ENCODE measurements at places on chromosomes 2 and 18.

- DNase-seq, result no peak
Measured at GRCh38 chr2:216833061-216833460, 26.8 kb downstream of the TNP1 start.

- DNase-seq, result no peak
Measured at GRCh38 chr2:21915201-21915600, 791.4 kb downstream of the TDRD15 start.

DNA sequence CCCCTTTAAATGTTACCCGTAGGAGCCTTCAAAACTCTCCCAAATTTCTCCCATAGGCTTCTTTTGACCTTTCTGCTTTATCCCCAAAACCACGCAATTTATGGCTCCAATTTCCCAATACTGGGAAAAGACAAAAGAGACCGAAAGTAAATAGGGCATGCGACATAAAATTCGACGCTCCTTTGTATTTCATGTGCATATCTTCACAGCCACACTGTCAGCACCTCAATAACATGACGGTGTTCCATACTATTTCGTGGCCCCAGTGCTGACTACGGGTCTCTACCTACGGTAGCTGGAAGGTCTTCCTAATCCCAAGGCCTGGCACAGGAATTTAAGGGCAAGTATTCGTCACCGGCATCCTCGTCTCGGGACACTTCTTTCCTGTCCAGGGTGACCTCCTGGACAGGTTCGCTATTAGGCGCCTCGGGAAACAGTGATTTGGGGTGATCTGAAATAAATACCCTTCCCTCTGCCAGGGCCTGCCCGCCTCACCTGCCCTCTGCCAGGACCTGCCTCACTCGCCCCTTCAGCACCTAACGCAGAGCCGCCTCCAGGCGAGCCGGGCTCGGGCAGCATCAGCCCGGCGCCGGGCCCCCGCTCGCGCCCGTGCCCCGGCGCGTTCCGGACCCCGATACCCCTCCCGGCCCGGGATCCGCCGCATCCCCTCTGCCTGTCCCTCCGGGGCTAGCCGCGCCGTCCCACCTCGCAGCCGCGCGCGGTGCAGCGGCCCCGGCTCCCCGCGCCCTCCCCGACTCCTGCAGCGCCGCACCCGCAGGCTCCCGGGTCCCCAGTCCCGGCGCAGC is 680 bp downstream of the DTNB start:
- peak; percentile 68 for DNase-seq

DNA sequence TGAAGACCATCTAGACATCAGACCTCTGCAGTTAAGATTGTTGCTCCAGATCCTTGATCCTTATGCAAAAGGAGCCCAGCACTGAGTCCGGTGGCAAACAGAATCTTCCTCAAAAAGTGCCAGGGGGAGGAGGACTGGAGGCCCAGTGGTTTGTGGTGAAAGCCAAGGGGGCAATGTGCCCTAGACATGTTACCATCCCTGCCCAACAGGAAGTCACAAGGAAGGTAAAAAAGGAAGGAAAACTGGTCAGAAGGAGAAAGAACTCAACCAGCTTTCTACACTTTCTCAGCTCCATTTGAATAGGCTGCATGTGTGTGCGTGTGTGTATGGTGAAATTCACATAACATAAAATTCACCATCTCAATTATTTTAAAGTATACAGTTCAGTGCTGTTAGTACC is 25.0 kb upstream of the KDM3A start:
- DNase-seq, result no peak

DNA sequence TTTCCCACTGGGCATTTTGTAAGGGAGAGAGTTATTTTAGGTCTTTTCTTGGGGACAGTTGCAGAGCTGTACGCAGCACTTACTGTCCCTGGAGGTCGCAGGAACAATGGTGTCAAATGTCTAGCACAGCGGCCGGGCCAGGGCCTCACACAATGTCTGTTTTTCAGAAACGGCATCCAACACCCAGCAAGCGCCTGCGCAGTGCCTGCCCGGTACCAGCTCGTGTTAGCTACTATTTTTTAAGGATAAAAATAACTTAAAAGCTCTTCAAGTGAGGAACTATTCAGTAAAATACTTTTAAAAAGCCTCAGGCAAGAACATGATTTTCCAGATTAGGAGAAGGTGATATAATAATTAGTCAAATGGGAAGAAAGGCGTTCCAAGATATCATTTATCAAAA is 90.0 kb downstream of the MBP start:
- DNase-seq, result no peak

DNA sequence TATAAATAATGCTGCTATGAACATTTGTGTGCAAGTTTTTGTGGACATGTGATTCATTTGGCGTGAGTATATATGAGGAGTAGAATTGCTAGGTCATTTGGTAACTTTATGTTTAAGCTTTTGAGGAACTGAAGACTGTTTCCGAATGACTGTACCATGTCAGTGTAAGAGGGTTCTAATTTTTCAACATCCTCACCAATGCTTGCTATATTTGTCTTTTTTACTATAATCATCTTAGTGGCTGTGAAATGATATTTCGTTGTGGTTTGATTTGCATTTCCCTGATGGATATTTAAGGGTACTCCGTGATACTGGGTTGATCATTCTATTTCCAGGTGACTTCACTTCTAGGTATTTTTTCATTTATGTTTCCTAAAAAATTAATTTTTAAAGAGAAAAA is 241.1 kb downstream of the BCL2 start:
- no peak for DNase-seq

DNA sequence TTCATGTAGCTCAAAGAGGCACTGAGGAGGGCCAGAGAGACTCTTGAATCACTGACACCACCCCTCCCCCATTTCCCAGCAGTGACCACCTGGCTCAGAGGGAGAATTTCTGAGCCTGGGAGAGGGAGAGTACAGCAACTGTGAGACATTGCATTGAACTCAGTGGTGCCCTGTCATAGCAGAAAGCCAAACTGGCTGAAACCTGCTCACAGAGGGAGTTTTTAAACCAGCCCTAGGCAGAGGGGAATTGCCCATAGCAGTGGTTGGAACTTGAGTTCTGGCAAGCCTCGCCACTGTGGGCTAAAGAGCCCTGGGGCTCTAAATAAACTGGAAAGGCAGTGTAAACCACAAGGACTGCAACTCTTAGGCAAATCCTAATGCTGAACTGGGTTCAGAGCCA is 243.1 kb downstream of the ADCYAP1 start:
- DNase-seq, result no peak

GRCh38 chr2:200677721-200678532 is 92.1 kb downstream of the AOX1 start:
- no peak for DNase-seq

DNA sequence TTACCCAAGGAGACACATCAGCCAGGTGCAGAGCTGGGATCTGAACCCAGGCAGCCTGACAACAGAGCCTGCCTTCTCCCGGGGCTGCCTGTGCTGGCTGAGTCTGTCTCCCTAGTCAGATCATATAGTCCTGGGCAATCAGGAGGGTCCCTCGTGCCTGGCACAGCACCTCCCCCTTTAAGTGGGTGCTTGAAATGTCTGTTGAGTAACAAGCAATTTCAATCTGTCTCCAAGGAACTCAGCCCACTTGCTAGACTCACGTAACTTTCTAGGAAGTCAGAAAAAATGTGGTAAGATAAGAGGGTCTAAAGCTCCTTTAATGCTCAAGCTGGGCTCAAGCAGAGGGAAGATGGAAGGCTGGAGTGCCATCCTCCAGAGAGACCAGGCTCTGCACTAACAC is 51.9 kb downstream of the REEP1 start:
- no peak for DNase-seq

GRCh38 chr2:10923008-10923375 is 11.3 kb downstream of the KCNF1 start:
- no peak for DNase-seq

- no peak for DNase-seq
Measured at GRCh38 chr2:238796223-238796885, 51.5 kb upstream of the TWIST2 start.

DNA sequence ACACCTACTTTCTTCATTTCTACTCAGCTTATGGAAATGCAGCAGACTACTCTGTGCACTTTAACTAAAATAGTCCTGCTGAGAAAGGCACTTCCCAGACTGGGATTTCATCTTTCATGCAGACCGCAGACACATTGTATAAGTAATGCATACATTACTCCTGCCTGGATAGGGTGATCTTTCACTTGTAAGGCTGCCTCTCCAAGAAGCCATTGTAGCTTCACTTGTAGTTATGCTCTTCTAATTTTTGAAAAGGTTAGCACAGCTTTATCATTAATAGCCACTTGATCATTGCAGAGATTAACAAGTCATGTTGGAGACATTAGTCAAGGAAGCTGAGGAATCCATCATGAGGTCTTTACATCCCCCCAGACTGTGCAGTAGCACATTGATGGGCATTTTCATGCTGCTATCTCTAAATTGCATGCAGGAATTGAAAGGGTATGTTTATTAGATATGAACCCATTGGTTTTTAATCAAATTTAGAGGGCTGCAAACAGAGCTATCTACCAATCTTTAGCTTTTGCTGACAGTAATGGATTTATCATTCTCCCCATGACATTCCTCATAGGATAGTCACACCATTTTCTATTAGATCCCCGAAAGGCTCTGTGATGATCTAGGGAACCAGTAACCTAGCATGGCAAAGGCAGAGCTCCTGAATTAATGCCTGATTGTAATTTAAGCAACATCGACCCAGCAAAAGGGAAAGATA is 1074.7 kb upstream of the NXPH2 start:
- no peak for DNase-seq

DNA sequence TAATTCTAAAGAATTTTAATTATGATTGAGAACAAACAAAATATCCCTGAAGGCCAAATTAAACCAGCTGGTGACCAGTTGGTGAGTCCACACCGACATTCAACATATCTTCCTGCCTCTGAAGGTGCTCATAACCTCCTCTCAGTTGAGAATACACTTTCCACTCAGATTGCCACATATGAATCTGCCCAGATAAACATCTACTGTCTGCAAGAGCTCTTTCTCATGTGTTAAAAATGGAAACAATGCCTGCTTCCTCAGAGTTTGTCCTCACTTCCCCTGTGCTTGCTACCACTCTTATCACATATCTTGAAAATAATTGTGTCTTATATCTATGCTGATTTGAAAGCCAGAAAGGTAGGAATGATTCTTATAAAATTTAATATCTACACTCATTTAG is 177.7 kb upstream of the GULP1 start:
- no peak for DNase-seq

GRCh38 chr2:173858291-173858731 is 106.9 kb downstream of the SP3 start:
- DNase-seq, result no peak

- DNase-seq, result no peak
Measured at GRCh38 chr2:232658217-232658785, 24.9 kb downstream of the EFHD1 start.

DNA sequence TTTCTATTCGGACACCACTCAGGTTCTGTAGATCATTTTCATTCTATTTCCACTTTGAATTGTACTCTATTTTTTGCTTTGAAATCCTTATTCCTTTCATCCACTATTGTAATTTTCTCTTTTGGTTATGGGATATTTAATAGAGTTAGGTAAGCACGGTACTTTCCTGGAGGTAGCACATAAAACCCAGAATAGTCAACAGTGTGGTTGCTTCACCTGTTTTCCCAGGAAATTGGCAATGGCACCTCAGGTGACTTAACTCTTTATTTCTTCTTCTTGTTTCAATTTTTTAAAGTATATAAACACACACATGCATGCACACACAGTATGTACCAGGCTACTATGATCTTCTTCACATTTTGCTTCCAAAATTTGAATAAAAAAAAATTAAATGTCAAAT is 682.0 kb upstream of the TMEFF2 start:
- DNase-seq, result no peak

DNA sequence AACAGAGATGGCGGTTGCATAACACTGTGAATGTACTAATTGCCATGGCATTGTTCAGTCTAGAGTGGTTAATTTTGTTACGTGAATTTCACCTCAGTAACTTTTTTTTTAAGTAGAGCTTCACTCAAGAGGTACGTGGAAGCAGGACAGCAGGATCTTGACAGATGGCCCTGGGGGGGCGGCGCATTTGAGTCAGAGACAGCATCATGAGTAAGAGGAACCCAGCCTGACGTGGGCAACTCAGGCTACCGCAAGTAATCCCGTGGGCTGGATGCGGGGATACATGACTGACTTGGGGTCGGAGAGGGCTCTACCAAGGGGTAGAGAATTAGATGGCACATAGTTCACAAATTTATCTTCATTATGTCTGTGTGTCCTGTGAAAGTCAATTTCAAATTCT is 38.1 kb upstream of the DAPL1 start:
- no peak for DNase-seq

DNA sequence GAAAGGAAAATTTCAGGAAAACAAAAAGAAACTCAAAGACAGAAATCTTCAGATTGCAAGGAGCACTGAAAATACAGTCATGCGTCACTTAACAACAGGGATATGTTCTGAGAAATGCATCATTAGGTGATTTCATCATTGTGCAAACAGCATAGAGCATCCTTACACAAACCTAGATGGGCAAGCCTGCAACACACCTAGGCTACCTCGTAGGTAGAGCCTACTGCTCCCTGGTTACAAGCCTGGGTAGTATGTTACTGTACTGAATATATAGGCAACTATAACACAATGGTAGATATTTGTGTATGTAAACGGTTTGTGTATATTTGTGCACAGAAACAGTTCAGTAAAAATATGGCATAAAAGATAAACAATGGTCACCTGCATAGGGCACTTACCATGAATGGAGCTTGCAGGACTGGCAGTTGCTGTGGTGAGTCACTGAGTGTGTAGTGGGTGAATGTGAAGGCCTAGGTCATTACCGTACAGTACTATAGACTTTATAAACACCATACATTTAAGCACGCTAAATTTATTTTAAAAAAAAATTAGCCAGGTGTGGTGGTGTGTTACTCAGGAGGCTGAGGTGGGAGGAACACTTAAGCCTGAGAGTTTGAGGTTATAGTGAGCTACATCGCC is 33.4 kb downstream of the SFXN5 start:
- DNase-seq, result no peak

GRCh38 chr2:45210462-45211195 is 201.4 kb upstream of the SIX2 start:
- DNase-seq, result no peak

GRCh38 chr2:62372824-62373223 is 133.2 kb downstream of the TMEM17 start:
- no peak for DNase-seq

- no peak for DNase-seq
Measured at GRCh38 chr2:157164370-157164769, 93.1 kb upstream of the GALNT5 start.

DNA sequence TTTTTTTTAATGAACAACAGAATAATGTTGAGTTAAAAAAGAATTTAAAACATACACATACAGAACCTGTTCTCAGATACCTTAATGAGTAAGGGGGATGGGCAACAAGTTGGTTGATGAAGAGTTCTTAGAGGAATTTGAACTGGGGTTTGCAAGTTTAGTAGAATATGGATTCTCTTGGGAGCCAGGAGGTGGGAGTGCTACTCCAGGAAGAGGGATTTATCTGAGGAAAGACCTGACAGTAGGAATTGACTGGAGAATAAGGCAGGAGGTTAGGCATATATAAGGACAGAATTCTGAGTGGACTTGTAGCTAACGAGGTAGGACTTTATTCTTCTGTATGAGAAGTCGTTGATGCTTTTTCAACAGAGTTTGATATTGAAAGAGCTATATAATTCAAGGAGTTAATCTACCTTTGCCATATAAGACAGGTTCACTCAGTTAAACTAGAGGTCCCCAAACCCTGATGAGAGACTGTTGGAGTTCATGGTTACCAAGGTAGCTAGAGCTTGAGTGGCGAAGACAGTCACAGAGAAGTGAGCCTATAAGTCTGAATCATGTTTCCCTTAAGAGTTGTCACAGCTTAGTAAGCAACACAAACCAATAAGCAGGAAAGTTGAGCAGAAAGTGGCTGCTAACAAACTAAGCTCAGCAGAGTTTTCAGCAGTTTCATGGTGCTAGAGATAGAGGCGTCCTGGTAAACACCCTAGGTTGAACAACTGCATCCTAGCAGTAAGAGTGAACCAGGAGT is 88.2 kb downstream of the NCOA1 start:
- peak; percentile 6 for DNase-seq

- no peak for DNase-seq
Measured at GRCh38 chr2:193446967-193447366, 1252.2 kb upstream of the TMEFF2 start.

Measured in CD4-positive, alpha-beta T cell treated with Interleukin-4 for 4 hours (primary cell).